Anterior cingulate cortex (tissue), 58 donors: ENCODE measurements at places on chromosomes 4 and X.

- no peak for DNase-seq
These were observed 41.4 kb upstream of the PHF8 start for GRCh38 chrX:54085666-54086065.

DNA sequence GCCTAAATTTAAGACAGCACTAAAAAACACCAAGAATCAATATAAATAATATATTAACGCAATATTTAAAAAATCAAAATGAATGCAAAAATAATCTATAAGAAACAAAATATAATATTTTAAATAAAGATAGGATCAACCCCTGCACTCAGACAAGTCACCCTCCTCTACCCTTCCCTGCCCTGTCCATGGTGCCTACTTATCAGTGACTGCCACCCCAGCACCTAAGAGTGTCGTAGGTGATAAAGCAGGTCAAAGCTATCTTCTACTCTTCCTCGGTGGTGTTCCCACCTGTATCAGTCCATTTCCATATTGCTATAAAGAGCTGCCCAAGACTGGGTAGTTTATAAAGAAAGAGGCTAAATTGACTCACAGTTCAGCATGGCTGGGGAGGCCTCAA is 251.9 kb downstream of the STIM2 start:
- DNase-seq: no peak

GRCh38 chrX:40996886-40997530 is 88.2 kb upstream of the USP9X start:
- DNase-seq: no peak

DNA sequence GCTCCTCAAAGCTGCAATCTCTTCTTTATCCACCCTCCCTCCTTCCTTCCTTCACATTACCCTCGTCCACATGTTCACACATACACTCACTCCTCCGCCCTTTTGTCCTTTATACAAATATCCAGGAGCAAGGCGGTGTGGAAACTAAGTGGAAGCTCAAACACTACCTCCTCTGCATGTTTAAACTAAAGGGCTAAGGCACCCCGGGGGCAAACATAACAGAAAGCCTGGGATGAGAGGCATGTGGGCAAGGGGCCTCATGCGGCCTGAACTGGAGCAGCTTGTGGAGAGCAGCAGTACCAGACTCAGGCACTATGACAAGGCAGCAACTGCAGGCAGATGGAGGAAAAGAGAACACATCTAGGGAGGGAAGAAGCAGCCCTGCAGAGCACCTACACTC is 9.5 kb downstream of the MAB21L2 start:
- no peak for DNase-seq

GRCh38 chr4:108484187-108484586 is 136.2 kb upstream of the RPL34 start:
- no peak for DNase-seq

DNA sequence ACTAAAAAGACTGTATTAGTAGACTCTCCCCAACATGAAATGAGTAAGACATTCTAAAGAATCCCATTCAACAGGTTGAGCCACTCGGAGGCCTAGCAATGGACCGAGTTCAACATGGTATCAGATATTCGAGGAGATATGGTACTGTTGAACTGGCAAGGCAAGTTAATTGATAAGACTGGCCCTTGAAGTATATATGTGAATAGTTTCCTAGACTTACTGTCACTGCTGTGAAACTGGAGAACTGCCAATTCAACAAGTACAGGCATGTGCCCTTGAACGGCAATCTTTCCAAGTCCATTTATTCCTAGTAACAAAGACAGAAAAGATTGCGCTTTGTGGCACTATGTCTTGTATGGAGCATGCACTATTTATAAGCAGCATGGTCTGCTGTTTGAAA is 24.4 kb downstream of the FAT1 start:
- no peak for DNase-seq

GRCh38 chrX:80550722-80551121 is 130.5 kb downstream of the TENT5D start:
- DNase-seq: no peak
